ENCODE measurements at places on chromosomes 11 and 22. TPM values are rescaled to one million over a fixed set of nuclear protein-coding genes. Genes with fewer than 3 reads are reported as not detected.

The TMEM135 gene
- 12.4 TPM for polyA plus RNA-seq

GRCh38 chr11:9187616-9188015, 77.5 kb downstream of the DENND5A start:
- no peak for DNase-seq

DNA sequence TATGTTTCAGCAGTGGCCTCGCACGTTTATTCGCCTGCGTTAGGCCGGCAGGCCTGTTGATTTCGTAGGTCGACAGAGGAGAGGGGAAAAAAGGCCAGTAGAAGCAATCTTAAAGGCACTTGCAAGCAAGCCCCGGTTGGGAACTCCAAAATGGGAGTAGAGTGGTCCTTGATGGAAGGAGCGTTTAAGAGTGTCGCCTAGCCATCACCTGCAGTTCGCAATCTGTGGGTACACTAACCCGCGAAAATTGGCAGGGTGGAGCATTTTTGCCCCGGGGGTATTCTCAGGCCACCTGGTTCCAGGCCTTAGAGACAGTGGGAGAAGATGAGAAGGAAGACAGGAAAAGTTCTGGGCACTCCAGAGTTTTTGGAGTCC, 1.1 kb downstream of the EWSR1 start:
- no peak for DNase-seq

The ARHGAP8 gene
- polyA plus RNA-seq = not detected

The APOA1 gene
- not detected for polyA plus RNA-seq

- DNase-seq = no peak
These were observed 933 bp downstream of the ACTN3 start for GRCh38 chr11:66547662-66548009.

The ETS1 gene
- polyA plus RNA-seq = 435 TPM

The CCDC116 gene
- not detected for polyA plus RNA-seq

- DNase-seq = no peak
These were observed 20.4 kb downstream of the HPS4 start for GRCh38 chr22:26463101-26463661.

DNA sequence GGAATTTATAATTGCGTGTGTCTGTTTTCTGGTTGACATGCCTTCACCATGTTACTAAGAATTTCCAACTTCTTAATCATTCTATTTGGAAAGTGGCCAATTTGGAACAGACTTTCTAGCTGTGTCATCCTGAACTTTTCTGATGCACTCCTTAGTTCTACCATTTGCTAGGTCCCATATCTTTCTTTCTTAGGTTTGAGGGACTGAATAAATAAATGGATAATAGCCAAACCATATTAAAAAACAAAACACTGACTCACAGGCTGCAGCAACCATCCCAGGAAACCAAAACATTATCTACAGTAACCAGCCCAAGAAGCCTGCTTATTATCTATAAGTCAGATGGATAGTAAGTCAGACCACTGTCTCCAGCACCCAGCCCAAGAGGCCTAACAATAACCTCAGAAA, 57.5 kb upstream of the PLET1 start:
- no peak for DNase-seq

The RNASEH2C gene
- polyA plus RNA-seq = 74.2 TPM

DNA sequence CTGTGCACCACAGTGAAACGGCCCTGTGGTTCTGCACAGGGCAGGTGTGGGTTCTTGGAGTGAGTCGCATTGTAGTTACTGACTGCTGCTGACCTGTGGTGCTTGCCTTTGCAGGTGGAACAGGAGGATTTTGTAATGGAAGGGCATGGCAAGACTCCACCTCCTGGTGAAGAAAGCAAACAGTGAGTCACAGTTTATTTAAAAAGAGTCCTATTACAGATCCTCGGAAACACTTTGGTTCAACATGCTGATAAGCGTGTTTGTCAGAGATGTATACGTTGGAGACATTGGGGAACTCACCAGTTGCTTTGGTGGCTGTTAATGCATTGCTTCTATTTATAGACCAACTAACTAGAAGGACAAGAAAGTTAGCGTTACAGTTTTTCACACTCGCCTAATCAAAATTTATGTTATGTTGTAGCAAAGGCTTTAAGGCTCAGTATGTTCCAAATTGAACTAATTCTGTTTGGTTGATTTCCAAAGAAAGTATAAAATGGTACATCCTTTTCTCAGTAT, 21.7 kb upstream of the TNRC6B start:
- DNase-seq = no peak

The GAL gene
- polyA plus RNA-seq = not detected

The FDX1 gene
- 20.1 TPM for polyA plus RNA-seq

DNA sequence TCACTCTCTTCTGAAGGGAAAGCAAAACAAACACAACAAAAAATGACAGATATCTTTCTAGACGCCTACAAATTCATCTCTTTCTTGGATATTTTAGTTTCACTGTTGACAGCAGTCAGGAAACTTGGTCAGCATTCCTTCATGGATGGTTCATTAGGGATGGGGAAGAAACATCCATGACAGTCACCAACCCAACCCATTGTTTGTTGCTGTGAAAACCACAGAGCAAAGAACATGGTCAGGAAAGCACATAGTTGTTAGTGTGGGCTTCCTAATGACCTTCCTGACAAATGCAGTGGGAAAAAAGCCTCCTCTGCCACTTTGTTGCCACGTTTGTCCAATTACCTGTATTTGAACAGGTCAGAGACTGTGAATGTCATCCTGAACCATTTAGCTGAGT, 139.8 kb upstream of the SNX19 start:
- DNase-seq = no peak

The YPEL1 gene
- 5.3 TPM for polyA plus RNA-seq

GRCh38 chr11:6321961-6322362, 1.7 kb upstream of the CAVIN3 start:
- no peak for DNase-seq

DNA sequence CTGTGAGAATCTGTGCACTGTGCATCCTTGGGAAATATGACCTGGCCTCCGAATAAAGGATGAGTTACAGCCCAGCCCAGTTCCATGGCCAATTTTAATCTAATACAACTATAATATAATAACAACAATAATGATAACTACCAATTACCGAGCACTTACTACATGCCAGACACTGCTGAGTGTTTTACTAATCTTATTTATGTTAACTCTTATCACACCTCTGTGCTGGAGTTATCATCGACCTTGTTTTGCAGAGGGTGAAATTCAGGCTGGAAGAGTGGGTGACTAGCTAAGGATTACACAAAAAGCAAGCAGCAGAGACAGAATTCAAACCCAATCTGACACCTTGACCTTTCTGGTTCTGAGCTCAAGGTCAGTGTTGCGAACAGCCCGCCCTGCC, 83.9 kb downstream of the GALNT18 start:
- DNase-seq = no peak

The ABCC8 gene
- polyA plus RNA-seq = not detected

- no peak for DNase-seq
These were observed 175.6 kb upstream of the NECTIN1 start for GRCh38 chr11:119904531-119905035.

DNA sequence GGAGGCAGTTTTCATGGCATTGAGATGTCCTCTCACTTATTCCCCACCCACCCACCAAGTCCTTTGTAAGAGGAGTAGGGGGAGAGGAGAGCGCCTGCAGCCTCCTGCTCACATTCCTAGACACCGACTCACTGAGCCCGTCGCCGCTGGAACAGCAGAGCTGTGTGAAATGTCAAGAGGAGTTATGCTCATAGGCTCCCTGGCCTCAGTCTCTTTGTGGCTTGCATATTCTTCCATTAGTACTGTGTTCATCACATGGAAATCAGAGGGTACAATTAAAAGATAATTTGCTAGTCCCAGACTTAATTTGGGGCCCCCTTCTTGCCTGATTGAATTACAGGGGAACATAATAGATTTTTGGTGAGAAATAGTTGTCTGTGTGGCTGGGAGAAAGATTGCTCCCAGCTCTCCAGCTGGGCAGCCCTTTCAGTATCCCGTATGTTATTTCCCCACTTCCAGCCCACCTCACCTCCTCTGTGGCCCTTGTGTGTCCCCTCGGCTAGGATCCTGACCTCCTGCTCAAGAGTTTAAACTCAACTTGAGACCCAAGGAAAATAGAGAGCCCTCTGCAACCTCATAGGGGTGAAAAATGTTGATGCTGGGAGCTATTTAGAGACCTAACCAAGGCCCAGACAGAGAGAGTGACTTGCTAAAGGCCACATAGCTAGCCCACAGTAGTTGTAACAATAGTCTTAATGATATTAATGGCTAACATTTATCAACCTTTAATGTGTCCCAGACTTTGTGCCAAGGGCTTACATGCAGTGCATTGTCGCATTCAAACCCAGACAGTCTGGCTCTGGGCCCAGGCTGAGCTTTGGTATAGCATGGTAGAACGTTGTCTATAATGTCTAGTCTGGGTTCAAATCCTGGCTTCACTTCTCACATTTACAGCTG, 32.2 kb downstream of the LIMK2 start:
- DNase-seq = no peak

The ACRV1 gene
- polyA plus RNA-seq = not detected

GRCh38 chr11:44071157-44071556, 5.1 kb downstream of the ACCS start:
- DNase-seq = no peak

DNA sequence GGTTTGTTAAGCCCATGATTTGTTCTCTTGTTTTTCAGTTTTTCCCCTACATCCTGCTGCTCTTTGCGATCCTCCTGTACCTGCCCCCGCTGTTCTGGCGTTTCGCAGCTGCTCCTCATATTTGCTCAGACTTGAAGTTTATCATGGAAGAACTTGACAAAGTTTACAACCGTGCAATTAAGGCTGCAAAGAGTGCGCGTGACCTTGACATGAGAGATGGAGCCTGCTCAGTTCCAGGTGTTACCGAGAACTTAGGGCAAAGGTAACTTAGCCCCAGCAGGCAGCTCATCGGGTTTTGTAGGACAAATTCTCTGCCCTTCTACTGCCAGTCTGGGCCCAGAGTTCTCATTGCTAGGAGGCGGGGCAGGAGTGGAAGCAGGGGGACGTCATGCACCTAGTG, 49.7 kb downstream of the PANX1 start:
- no peak for DNase-seq

GRCh38 chr11:22536071-22536470, 89.6 kb downstream of the FANCF start:
- no peak for DNase-seq
